Naive thymus-derived CD4-positive, alpha-beta T cell (primary cell): ENCODE measurements at places on chromosomes 16 and 17. TPM values are rescaled to one million over a fixed set of nuclear protein-coding genes. Genes with fewer than 3 reads are reported as not detected.

- H3K27ac ChIP-seq, result no peak overlapping the region
- H3K27me3 ChIP-seq, result no peaks in the 10 kb centered on the region
- no peak for DNase-seq
- peaks cover 10% of the 10 kb centered on the region for H3K4me1 ChIP-seq
- H3K4me3 ChIP-seq, result no peak overlapping the region
Measured at GRCh38 chr16:12674524-12674923, 129.2 kb downstream of the CPPED1 start.

DNA sequence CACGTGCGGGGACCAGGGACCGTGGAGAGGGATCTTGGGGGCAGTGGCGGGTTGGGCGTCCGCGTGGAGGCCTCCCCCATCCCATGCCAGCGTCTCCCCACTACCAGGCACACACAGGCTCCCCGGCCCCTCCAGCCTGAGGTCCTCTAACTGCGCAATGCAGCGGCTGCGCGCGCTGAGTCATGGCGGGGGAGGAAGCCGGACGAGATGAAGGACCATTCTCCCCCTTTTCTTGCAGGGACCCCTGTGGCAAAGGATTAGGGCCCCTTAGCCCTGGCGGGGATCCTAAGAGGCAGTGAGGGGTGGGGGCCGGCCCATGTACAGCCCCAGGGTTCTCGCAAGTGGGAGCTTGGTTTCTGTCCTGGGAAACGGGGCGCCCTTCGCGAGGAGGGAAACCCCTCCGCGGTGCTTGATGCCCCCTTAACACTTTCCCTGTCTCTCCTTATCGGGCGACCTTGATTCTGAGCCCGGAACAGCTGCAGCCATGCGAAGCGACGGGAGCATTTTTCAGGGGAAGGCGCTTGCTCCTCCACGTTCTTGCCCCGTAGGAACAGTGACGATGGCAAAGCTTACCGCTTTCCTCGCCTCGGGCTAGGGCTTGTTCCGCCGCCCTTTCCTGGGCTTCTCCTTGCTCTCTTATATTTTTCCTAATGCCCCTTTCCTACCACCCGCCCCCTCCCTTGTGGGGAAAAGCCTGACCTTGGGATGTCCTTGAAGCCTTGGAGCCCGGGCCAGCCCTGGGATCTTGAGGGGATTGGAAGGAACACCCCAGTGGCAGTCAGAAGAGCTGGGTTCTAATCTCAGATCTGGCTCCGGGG is 592 bp downstream of the ALDOA start:
- H3K36me3 ChIP-seq, result peaks cover 22% of the 10 kb centered on the region
- DNase-seq, result no peak

GRCh38 chr17:6163612-6164333 is 93.6 kb downstream of the WSCD1 start:
- DNase-seq, result no peak
- H3K27me3 ChIP-seq, result no peaks in the 10 kb centered on the region
- H3K36me3 ChIP-seq, result no peaks in the 10 kb centered on the region
- H3K4me3 ChIP-seq, result no peak overlapping the region

DNA sequence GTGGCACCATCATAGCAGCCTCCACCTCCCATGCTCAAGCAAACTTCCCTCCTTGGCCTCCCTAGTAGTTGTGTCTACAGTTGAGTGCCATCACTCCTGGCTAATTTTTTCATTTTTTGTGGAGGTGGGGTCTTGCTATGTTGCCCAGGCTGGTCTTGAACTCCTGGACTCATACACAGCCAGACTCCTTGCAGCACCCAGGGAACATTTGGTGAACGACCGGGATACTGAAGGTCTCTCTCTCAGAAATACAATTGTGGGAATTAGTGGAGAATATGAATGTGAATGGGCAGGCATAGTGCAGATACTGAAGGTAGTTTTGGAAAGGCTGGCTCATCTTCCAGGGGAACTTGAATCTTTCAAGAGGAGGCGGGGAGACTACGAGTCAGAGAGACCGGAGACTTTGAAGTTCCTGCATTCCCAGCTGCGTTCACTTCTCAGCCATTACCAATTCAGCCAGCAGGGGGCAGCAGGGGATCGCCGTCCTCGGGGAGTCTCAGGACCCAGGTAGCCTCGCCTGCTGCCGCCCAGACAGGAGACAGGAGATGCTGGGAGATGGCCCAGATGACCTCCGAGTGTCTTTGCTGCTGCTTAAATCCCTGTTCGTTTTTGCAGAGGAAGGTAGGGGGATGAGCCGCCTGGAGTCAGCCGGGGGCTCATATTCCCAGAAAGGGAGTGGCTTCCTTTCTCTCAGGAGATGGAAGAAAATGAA is 68.6 kb downstream of the HAPSTR1 start:
- no peaks in the 10 kb centered on the region for H3K36me3 ChIP-seq
- no peaks in the 10 kb centered on the region for H3K27me3 ChIP-seq
- no peak overlapping the region for H3K4me3 ChIP-seq

DNA sequence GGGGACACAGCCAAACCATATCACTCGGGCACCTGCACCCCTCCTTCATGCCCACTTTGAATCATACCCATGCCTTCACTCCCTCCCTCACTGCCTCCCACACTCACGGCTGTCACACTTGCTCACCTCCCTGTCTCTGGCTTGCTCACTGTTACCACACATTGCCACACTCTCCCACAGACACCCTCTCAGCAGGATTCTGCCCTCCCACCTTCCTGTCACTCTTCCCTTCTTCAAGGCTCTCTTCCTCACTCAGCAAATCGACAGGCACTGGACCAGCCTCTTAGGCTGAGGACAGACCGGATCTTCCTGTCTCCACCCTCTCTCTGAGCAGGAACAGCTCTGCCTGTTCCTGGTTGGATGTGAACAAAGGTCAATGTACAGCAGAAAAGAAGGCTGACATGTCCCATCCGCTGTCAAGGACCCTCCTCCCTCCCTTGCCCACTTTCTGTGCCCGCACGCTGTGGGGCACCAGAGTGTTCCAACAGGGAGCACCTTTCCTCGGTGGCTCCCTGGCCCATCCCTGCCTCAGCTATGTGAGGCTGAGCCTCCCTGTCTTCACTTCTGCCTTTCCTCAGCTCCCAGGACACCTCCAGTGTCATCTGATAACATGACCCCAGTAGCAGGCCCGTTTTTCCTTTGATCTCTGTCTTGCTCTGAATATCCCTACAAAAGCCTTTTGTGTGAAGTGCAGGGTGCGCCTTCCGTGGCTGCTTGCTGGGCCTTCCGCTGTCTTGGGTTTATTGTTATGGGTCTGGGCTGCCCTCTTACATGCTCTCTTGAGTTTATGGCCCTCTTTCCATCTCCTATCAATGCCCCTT is 47.0 kb downstream of the CCDC182 start:
- H3K27me3 ChIP-seq, result no peaks in the 10 kb centered on the region
- no peak overlapping the region for H3K27ac ChIP-seq
- no peaks in the 10 kb centered on the region for H3K36me3 ChIP-seq
- no peak overlapping the region for H3K4me3 ChIP-seq
- peaks cover 8% of the 10 kb centered on the region for H3K4me1 ChIP-seq
- no peak for DNase-seq

GRCh38 chr16:50615891-50616290 is 65.2 kb downstream of the SNX20 start:
- H3K27me3 ChIP-seq, result no peaks in the 10 kb centered on the region
- H3K4me1 ChIP-seq, result peaks cover 15% of the 10 kb centered on the region
- H3K4me3 ChIP-seq, result no peak overlapping the region
- no peak for DNase-seq
- no peaks in the 10 kb centered on the region for H3K36me3 ChIP-seq

Gene P2RX1
- polyA plus RNA-seq, result not detected

GRCh38 chr17:79647456-79647915 is 36.6 kb upstream of the RBFOX3 start:
- H3K4me1 ChIP-seq, result no peaks in the 10 kb centered on the region
- no peak for DNase-seq
- no peaks in the 10 kb centered on the region for H3K36me3 ChIP-seq
- no peak overlapping the region for H3K4me3 ChIP-seq
- H3K27me3 ChIP-seq, result no peaks in the 10 kb centered on the region

Gene OTOP3
- not detected for polyA plus RNA-seq

Gene SUMO2
- polyA plus RNA-seq, result 357 TPM

GRCh38 chr17:78356101-78356713 is 3.7 kb downstream of the SOCS3 start:
- H3K4me1 ChIP-seq, result peaks cover 64% of the 10 kb centered on the region
- peak overlapping the region; percentile 29 for H3K4me3 ChIP-seq
- peak overlapping the region; percentile 90 for H3K27ac ChIP-seq
- H3K36me3 ChIP-seq, result peaks cover 20% of the 10 kb centered on the region

Gene GP1BA
- polyA plus RNA-seq, result not detected

Gene DOC2B
- polyA plus RNA-seq, result not detected

Gene DOC2A
- 0.18 TPM for polyA plus RNA-seq

DNA sequence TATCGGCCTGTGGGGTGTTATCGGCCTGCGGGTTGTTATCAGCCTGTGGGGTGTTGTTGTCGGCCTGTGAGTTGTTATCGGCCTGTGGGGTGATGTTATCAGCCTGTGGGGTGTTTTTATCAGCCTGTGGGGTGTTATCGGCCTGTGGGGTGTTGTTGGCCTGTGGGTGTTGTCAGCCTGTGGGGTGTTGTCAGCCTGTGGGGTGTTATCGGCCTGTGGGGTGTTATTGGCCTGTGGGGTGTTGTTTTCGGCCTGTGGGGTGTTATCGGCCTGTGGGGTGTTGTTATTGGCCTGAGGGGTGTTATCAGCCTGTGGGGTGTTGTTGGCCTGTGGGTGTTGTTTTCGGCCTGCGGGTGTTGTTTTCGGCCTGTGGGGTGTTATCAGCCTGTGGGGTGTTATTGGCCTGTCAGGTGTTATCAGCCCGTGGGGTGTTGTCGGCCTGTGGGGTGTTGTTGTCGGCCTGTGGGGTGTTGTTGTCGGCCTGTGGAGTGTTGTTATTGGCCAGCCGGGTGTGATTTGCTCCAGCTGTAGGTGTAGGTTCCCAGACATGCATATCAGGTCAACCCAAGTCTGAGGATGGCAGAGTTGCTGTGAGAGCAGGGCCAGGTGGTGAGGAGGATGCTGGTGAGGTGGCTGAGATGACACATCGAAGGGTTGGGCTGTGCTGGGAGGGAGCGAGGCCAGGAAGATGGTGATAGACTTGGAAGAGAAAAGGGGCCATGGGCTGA is 7.1 kb downstream of the TRARG1 start:
- no peaks in the 10 kb centered on the region for H3K36me3 ChIP-seq
- H3K27me3 ChIP-seq, result no peaks in the 10 kb centered on the region
- H3K4me1 ChIP-seq, result no peaks in the 10 kb centered on the region
- H3K4me3 ChIP-seq, result no peak overlapping the region
- no peak for DNase-seq

GRCh38 chr17:79340333-79341221 is 266.0 kb downstream of the ENGASE start:
- H3K27me3 ChIP-seq, result no peaks in the 10 kb centered on the region
- no peak overlapping the region for H3K27ac ChIP-seq

GRCh38 chr16:4157376-4157825 is 41.2 kb upstream of the ADCY9 start:
- H3K4me1 ChIP-seq, result no peaks in the 10 kb centered on the region
- H3K36me3 ChIP-seq, result no peaks in the 10 kb centered on the region
- H3K27me3 ChIP-seq, result no peaks in the 10 kb centered on the region
- H3K27ac ChIP-seq, result no peak overlapping the region
- DNase-seq, result no peak
- no peak overlapping the region for H3K4me3 ChIP-seq

Gene TEKT5
- polyA plus RNA-seq, result 0.68 TPM

- H3K4me3 ChIP-seq, result no peak overlapping the region
- DNase-seq, result no peak
- H3K27me3 ChIP-seq, result no peaks in the 10 kb centered on the region
- H3K4me1 ChIP-seq, result no peaks in the 10 kb centered on the region
Measured at GRCh38 chr16:69871708-69872107, 79.4 kb upstream of the CLEC18A start.

DNA sequence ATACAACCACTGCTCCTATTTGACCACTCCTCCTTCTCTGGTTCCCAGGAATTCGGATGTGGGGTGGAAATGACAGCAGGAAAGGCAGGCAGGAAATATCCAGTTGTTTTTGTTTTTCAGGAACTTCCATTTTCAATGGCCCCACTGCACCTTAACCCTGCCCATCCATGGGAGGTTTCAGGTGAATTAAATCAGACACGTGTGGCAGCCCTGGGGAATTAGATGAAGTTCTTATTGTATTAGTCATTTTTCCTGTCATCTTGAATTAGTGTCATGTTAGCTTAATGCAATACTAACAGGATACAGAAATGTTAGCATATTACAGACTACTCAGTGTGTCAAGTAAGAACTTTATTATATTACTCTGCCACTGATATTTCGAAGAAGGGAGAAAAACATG is 146.4 kb downstream of the CHD9NB start:
- no peaks in the 10 kb centered on the region for H3K4me1 ChIP-seq
- H3K27ac ChIP-seq, result no peak overlapping the region
- DNase-seq, result no peak
- H3K36me3 ChIP-seq, result no peaks in the 10 kb centered on the region
- H3K4me3 ChIP-seq, result no peak overlapping the region

- no peak overlapping the region for H3K27ac ChIP-seq
- H3K4me1 ChIP-seq, result peaks cover 3% of the 10 kb centered on the region
- H3K27me3 ChIP-seq, result no peaks in the 10 kb centered on the region
Measured at GRCh38 chr16:70649300-70649699, 2.9 kb downstream of the IL34 start.

DNA sequence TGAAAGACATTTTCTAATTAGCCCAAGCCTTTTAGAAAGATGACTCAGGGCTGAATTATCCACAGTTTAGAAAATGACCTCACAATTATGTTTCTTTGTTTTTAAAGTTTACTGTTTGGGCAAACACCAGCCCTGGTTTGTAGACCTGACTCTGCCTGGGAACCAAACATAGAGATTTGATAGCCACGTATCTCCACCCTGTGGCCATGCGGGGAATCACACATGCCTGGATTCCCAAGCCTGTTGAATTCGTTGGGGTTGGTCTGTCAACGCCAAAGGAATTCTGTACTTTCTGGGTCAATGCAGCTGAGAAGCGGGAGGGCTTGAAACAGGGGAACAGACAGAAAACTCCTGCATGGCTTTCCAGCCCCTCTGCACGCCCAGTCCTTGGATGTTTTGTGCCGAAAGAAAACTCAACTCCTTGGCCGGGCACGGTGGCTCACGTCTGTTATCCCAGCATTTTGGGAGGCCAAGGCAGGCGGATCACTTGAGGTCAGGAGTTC is 26.9 kb downstream of the CD300A start:
- H3K27ac ChIP-seq, result no peak overlapping the region
- peak; percentile 73 for DNase-seq
- H3K27me3 ChIP-seq, result no peaks in the 10 kb centered on the region
- H3K4me3 ChIP-seq, result no peak overlapping the region
- H3K4me1 ChIP-seq, result peaks cover 10% of the 10 kb centered on the region
